ENCODE measurements at places on chromosomes 3 and 15.
A peak's percentile ranks its signal among the peaks of the same experiment; 100 is the strongest.

DNA sequence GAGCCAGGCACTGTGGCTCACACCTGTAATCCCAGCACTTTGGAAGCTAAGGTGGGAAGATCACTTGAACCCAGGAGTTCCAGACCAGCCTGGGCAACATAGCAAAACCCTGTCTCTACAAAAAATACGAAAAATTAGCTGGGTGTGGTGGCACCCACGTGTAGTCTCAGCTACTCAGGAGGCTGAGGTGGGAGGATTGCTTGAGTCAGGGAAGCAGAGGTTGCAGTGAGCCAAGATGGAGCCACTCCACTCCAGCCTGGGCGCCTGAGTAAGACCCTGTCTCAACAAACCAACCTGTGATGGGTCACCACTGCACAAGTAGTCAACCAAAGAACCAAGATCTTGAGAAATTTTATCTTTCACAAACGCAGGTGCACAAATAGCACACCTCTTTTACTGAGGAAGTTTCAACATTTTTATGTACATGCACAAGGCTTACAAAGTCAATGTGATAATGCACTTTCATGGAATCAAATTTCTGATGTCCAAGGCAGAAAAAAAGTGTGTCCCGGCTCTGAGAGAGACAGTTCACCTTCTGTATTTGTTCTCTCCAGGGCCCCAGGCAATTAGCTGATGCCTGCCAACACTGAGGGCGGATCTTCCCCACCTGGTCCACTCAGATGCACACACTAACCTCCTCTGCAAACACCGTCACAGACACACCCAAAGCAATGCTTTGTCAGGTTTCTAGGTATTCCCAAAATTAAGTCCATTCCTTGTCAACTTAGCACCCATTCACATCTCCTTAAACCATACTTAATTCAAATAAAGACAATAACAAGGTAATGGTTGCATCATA, 12.4 kb downstream of the ACAA1 start:
- DNase-seq, result no peak

DNA sequence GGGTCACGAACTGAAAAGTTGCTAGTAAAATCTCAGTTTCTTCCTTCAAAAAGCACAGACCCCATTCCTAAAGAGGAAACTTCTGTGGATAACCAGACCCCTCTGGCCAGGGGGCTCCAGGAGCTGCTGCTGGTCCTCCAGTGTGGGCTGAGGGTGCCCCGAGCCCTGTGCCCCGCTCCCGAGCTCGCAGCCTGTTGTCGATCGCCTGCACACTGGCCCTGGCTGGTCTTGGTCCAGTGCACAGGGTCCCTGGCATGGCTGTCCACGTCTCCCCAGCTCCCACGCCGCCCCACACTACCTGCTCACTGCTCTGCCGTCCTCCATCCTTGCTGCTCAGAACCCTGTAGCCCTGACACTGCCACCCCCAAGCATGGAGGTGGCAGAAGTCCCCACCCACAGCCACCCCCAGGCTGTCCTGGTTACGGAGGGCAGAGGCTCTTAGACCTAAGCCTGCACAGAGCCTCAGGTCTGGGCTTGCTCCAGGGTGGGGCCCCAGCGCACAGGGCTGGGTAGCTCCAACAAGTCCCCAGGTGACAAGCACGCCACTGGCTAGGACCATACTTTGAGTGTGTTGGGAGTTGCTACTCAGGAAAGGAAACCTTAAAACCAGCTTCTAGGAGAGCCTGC, 87.0 kb downstream of the PLXNA1 start:
- DNase-seq, result no peak

DNA sequence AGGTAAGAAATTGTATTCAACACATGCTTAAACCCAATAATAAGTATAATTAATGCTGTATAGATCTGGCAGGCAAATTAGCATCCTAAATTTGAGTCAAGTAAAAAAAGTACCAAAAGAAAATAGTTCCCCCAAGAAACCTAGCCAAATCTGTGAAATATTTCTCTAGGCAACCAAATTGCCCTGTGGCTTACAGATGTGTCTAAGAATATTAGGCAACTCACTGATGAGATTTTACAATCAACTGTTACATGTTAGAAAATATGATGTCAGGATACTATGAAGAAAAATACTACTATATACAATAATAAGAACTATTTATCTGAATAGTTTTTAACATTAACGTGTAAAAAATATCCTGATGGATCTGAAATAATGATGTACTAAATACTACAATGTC, 397.1 kb downstream of the TIGIT start:
- no peak for DNase-seq

- DNase-seq, result no peak
These were observed 365.1 kb upstream of the PLSCR5 start for GRCh38 chr3:146970236-146970635.

GRCh38 chr15:69648775-69649735, 196.4 kb downstream of the RPLP1 start:
- no peak for DNase-seq

DNA sequence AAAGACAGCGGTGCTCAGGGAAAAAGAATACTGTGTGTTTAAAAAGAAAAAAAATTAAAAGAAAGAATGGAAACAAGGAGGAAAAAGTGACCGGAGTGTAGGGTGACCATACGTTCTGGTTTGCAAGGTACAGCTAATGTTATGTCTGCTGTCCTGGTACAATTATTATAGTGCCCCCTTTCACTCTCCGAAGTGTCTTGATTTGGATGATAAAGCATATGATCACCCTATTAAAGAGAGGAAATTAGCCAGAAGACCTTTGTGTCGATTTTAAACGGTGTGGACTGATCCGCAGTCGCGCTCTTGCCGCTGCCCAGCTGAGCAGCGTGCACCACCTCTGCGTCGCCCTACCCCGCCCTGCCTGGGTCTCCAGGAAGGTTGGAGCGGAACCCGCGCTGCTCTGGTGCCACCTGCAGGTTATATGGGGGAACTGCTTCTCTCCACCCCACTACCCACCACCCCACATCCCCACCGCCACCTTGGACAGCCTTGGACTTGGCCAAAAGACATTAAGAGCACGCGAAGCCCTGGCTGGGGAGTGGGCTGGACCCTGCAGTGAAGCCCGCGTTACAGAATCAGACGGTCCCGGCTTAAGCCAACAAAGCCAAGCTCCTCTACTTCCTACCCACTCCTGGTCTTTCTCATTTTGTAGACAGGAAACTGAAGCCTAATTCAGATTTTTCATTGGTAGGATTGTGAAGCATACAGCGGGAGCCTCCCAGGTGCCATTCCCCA, 41.2 kb upstream of the UBE2Q2 start:
- peak; percentile 69 for DNase-seq

DNA sequence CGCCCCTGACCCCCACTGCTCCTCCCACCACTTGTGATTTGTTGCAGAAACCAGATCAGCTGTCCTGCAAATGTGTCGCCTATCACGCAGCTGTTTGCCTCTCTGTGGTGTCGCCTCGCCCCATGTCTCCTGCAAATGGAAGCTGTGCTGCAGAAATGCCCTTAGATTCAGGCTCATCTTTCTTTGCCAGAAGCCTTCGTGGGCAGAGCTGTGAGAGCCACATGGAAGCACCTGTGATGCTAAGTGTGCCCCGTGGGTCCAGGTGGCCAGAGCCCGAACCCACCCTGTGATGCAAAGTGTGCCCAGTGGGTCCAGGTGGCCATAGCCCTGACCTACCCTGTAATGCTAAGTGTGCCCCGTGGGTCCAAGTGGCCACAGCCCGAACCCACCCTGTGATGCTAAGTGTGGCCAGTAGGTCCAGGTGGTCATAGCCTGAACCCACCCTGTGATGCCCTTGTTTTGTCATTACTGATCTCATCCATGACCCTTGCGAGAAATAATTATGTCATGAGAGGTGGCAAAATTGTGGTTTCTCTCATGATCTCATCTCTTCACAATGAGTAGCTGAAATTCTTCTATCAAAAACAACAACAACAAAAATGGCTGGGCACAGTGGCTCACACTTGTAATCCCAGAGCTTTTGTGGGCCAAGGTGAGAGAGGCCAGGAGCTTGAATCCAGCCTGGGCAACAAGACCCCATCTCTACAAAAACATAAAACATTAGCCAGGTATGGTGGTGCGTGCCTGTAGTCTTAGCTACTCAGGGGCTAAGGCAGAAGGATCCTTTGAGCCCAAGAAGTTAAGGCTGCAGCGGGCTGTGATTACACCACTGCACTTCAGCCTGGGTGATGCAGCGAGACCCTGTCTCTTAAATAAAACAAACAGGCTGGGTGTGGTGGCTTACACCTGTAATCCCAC, 187.4 kb downstream of the GOLGA6L6 start:
- no peak for DNase-seq

DNA sequence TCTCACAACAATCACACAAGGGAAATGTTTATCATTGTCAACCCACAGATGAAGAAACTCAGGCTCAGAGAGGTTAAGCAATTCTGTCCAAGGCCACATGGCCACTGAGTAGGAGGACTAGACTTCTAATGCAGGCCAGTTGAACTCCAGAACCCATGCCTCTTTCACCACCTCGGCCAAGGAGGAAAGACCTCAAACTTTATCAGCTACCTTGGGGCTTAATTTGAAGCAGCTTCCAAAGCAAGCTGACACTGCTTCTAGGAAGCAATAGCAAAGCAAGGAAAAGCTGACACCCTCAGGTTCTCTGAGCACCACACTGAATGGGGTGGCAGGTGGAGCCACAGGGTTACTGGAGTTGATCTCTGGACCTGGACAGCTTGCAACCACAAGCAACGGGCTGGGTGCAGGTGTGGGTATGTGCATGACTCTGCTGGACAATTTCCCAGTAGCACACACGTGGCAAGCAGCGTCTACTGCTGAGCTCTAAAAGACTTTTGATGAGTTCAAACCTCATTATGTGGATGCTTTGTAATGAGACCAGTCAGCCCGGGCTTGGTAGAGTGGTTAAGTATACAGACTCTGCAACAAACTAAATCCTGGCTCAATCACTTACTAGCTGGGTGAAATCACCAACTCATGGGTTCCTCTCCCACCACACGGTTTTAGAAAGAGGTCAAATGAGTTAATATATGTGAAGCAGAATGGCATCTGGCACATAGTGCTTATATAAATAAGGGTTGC, 23.1 kb downstream of the CCNL1 start:
- DNase-seq, result no peak

DNA sequence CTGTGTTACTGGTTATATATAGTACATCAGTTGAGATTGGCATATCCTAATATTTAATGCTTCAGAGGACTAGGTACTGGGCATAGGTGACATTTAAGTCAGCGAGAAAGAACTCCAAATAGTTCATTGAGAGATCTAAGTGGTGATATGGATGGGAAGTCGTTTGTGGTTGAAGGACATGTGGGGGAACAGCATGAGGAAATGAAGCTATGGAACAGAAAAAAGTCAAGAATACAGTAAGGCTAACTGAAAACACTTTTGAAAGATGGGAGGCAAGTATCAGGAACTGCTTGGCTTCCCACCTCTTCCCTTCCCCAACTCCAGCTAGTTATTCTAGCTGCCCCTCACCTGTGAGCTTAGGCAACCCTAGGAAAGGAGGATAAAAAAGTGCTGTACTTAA, 3.7 kb upstream of the MYO5A start:
- DNase-seq, result no peak

GRCh38 chr15:96553931-96554330, 223.4 kb downstream of the NR2F2 start:
- no peak for DNase-seq

GRCh38 chr3:79953591-79954101, 185.8 kb upstream of the ROBO1 start:
- no peak for DNase-seq

DNA sequence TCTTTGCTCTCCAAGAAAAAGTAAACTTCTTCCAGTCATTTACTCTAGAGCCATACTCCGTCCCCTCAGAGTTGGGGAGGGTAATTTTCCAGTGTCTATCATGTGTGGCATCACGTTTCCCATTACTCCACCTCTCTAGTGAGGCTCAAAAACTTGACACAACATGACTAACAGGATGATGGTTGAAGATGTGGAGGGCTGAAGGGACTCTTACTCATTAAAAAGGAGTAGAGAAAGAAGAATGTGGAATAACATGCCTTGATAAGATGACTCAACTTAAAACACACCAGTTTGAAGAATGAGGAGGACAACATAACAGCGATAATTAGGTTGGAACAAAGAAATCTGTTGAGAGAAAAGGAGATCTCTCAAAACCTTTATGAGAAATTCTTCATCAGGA, 894.3 kb downstream of the OTOL1 start:
- DNase-seq, result no peak

DNA sequence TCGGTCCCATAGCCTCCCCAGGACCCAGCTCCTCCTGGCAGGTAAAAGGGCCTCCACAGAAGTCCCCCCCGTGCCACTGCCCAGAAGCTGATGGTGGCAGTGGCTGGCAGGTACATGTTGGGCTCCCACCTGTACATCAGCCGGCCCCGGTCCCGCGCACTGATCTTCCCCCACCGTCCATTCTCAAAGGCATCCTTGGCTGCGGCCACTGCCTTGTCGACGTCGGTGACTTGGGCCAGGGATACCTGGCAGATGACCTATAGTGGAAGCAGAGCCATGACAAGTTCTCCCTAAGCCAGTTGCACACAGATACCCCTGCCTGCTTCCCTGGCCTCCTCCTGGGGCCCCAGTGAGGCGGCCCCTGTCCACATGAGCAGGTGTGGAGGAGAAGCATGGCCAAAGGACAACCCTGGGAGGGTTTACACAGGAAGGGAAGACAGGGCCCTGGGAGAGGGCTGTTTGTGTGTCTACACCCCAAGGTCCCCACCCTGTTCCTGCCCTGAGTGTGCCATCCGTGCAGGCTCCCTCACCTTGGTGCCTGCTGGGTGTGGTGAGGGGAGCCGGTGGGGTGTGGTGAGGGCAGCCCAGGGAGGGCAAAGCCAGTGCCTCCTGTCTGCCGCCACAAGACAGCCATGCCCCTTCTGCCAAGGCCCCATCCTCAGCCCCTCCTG, 44.8 kb downstream of the ALDH1L1 start:
- DNase-seq, result no peak

- peak; percentile 54 for DNase-seq
These were observed 10.7 kb downstream of the IGF1R start for GRCh38 chr15:98658831-98659699.

DNA sequence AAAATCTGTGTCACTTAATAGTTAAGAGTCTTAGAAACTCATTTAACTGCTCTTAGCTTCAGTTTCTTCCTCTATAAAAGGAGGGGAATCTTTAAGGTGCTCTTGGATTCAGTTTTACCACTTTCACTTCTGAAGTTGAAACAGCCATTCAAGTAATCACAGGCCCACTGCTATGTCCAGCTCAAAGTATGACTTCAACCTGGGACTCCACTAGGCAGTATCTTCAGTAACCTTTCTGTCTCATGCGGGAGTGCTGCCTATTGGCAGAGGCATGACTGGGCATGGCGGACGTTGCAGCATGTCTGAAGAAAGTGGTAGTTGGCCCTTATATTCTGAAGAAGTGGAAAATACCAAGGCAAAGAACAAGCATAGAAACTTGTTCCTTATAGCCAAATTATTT, 92.3 kb downstream of the DHX30 start:
- DNase-seq, result no peak

DNA sequence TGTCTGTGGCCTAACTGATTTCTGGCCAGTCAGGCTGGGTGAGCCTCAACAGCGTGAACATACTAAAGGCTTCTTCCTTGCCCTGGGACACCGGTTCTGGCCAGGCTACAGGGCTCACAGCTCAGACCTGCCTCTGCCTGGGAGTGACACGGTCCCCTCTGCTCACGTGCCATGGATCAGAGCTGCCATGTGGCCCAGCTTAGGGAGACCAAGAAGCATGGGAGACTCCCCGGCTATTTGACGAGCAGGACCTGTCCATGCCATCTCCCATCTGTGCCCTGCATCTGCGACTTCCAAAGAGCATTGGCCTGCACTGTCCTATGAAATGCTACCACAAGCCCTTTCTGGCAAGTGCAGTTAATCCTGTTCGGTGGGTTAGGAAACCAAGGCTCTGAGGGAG, 57.4 kb downstream of the APBA2 start:
- no peak for DNase-seq
